ENCODE measurements at places on chromosomes 1 and 21.

DNA sequence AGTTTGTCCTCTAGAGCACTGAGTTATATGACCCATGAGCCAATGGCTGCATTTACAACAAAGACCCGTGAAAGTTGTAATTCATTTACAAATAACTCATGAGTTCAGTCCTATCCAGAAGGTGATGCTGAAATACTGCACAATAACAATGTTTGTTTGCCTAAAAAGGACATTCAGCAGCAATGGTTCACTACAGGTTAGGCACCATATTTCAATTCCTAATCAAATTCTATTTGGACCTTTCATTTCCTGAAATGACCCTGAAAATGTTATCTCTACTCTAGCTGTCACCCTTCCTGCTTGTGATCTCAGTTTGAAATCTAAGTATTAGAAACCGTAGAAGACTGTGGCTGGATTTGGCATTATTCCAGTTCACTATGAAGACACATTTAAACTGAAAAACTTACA lies 191.2 kb upstream of the SAMSN1 start:
- no peak for DNase-seq

- DNase-seq: no peak
Measured at GRCh38 chr21:15624646-15625045, 105.1 kb upstream of the USP25 start.

DNA sequence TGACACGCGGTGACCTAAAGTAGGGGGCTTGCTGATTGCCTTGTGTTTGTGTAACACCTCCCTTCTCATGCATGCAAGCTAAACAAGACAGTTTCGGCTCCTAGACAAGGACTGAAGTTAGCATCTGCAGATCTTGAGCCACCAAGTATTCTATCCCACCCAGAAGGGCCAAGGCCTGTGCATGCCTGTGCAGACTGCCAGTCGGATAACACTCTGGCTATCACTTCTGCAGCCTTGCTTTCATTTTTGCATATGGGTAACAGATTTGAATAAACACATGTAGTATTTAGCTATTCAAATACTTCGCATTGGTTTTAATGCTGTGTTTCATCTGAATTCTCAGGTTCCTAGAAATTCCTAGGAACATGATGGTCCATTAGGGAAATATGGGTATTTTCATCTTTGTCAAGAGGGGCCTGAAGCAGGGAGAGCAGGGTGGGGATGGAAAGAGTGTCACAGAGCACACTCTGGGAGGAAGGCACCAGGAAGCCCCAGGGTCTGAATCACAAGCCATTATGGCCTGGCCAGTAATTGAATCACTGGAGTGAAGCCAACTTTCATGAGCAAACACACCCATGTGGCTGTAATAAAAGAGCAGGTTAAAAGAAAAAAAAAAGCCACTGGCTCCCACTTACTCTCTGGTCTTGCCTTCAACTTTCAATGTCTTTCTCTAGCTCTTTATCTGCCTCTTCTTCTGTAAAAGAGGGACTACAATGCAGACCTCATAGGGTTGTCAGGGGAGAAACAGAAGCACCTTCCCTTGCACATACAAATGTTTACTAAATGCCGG lies 28.3 kb downstream of the GADD45A start:
- no peak for DNase-seq

DNA sequence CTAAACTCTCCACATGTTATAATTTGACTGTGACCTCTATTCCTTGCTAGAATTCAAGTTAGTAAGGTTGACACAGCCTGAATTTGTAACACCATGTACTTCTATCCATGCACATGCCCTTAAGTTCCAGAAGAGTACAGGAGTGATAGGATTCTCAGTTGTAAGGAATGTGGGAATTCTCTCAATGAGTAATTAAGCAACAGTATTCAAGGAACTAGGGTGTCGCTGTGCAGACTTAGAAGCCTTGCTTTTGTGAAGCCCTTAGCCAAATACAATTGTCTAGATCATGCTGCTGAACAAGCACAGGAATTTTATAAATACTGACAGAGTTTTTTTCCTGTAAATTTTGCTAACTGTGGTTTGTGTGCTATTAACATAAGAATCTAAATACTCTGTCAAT lies 276.3 kb upstream of the PTBP2 start:
- no peak for DNase-seq

GRCh38 chr1:183567584-183567983 lies 22.7 kb downstream of the NCF2 start:
- DNase-seq: no peak

DNA sequence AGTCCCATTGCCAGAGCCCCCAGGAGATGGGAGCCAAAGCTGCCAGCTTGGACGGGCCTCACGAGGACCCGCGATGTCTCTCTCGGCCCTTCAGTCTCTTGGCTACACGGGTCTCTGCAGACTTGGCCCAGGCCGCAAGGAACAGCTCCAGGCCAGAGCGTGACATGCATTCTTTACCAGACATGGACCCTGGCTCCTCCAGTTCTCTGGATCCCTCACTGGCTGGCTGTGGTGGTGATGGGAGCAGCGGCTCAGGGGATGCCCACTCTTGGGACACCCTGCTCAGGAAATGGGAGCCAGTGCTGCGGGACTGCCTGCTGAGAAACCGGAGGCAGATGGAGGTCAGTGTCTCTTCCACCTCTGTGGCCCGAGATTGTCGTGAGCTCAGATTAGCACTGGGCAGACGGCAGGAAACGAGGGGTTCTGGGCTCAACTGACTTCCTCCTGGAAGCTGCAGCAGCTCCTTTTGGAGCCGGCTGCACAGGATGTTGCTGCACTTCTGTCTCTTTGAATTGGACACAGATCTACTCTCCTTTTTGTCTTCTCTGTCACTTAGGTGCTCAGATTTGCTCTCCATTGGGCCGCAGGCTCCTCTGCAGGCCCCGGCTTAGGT lies 68.0 kb downstream of the DISC1 start:
- no peak for DNase-seq

GRCh38 chr1:155305881-155306391 lies 2.7 kb upstream of the FDPS start:
- DNase-seq: no peak

DNA sequence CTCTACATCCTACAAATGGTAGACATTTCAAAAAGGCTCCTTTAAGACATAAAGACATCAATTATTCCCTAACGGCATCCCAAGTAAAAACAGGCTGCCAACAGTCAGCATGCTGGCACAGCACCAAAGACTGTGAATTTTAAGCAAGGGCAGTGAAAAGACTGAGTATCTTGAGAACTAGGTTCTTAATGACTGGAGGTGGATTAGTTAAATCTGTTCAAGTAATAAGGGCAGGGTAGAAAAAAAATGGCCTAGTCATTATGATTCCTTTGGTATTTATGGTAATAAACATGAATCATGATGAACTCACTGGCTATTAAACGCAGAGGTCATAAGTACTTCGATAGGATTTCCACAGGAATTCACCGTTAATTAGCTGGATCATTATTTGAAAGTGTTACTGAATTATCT lies 75.2 kb downstream of the KIFAP3 start:
- no peak for DNase-seq

- DNase-seq: no peak
Measured at GRCh38 chr1:178238722-178239510, 145.0 kb downstream of the RASAL2 start.

DNA sequence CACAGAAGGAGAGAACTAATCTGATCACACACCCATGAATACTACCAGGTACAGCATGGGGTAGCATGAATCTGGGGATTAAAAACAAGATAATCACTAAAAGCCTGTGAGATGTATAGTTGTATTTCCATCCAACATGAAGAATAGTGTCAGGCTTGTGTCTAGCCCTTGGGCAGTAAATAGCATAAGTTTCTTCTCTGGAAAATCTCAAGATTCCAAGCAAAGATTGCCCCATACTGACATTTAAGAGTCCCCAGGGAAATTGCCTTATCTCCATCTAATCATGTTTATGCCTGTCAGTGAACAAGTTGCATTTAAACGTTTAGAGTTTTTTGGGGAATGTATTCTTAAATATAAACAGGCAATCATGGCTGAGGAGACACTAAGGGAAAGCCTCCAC lies 109.2 kb upstream of the SERTAD4 start:
- no peak for DNase-seq

DNA sequence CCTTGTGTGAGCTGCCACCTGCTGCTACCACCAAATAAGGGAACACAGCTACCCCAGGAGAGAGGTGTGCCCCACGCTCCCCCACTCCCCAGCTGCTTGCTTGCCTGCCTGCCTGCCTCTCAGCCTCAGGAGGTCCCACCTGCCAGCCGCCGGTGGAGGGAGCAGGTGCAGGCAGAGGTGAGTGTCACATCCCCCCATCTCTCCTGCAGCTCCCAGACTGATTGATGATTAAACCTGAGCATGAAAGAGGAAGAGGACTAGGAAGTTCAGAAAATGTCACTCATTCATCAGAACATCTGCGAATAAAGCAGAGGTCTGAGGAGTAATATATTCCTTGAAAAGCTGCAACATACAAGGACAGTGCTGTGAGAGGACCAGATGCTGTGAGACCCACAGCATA lies 58.6 kb upstream of the HIVEP3 start:
- DNase-seq: no peak

- DNase-seq: no peak
Measured at GRCh38 chr1:108041360-108042142, 76.6 kb upstream of the VAV3 start.
